GM23248 (cell line): ENCODE measurements at places on chromosomes 12 and 14. TPM values are rescaled to one million over a fixed set of nuclear protein-coding genes. Genes with fewer than 3 reads are reported as not detected.

The LPAR5 gene
- not detected in 2 replicates for polyA plus RNA-seq

The TPI1 gene
- 1,936 and 1,978 TPM in 2 replicates for polyA plus RNA-seq

DNA sequence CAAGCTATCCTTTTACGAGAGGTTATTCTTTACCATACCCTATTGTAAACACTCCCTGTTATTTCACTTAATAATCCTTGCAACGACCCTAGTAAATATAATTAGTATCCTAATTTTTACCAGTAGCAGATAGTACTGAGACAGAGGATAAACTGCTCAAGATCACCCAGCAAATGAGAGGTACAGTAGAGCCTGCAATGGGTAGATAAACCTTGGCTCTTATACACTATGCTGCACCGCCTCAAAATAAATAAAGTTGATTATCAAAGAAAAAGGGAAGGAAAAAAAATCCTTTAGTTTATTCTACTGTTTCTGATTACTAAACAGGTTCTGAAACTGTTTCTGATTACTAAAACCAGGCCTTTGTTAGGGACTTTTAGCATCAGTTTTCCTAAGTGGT is 22.5 kb downstream of the YBX3 start:
- DNase-seq, result no peak
- H3K36me3 ChIP-seq, result peaks cover 88% of the 10 kb centered on the region
- peaks cover 10% of the 10 kb centered on the region for H3K4me1 ChIP-seq
- H3K27ac ChIP-seq, result peak overlapping the region; percentile 36; the same call in 1 of the 2 replicates
- H3K27me3 ChIP-seq, result no peaks in the 10 kb centered on the region

The CLEC1B gene
- not detected in 2 replicates for polyA plus RNA-seq

DNA sequence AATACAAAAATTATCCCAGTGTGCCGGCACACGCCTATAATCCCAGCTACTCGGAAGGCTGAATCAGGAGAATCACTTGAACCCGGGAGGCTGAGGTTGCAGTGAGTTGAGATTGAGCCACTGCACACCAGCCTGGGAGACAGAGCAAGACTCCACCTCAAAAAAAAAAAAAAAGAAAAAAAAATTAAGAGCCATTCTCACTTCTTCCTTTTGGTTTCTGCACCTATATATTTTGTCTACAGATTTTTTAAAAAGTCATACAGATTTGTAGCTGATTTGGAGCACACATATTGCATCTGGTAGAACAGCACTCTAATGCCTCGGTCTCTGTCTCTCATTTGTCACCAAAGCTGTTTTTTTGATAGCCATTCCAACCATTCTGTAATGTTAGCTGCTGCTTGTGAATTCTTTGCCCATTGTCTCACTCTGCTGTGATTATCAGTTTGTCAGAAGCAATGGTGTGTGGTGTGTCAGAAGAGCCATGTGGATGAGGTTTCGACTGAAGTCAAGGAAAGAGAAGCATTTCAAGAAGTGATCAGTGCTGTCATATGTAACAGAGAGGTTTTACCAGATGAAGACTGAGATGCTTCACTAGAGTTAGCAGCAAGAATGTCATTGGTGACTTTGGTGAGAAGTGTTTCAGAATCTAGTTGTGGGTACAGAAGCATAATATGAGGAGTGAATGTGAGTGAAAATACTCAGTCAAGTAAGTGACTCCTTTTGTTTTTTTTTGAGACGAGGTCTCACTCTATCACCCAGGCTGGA is 8.7 kb upstream of the KTN1 start:
- no peaks in the 10 kb centered on the region for H3K27me3 ChIP-seq
- no peak for DNase-seq
- no peak overlapping the region for H3K27ac ChIP-seq
- H3K4me3 ChIP-seq, result no peak overlapping the region
- no peaks in the 10 kb centered on the region for H3K4me1 ChIP-seq

GRCh38 chr14:100526057-100526456 is 61.2 kb downstream of the BEGAIN start:
- no peak overlapping the region for H3K4me3 ChIP-seq
- no peaks in the 10 kb centered on the region for H3K4me1 ChIP-seq
- H3K27me3 ChIP-seq, result no peaks in the 10 kb centered on the region
- DNase-seq, result no peak
- no peak overlapping the region for H3K27ac ChIP-seq

DNA sequence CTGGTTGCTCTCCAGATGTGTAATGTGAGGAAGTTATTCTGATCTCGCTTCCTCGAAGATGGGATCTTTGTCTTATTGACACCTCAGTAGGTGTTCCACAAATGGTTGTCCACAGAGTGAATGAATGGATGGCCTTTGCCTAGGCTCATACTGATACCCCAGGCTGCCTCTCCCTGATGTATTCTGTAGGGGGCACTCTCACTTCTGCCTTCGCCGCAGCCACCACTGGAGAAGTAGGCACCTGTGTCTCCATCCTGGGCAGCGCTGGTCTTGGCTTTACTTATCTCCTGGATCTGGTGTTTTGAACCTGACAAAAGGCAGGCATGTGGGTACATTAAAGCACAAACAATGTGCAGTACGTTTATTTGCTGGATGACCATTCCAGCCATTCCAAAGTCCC is 82.1 kb downstream of the ZFP36L1 start:
- H3K4me1 ChIP-seq, result no peaks in the 10 kb centered on the region
- DNase-seq, result no peak
- H3K27me3 ChIP-seq, result no peaks in the 10 kb centered on the region
- no peak overlapping the region for H3K4me3 ChIP-seq

- peaks cover 8% of the 10 kb centered on the region for H3K4me1 ChIP-seq
- H3K27me3 ChIP-seq, result no peaks in the 10 kb centered on the region
- peak; percentile 19 for DNase-seq
Observed at GRCh38 chr12:25852792-25853191, 105.7 kb upstream of the RASSF8 start.

The PNP gene
- 20.8 and 24.6 TPM in 2 replicates for polyA plus RNA-seq

The BICDL1 gene
- not detected in 2 replicates for polyA plus RNA-seq

DNA sequence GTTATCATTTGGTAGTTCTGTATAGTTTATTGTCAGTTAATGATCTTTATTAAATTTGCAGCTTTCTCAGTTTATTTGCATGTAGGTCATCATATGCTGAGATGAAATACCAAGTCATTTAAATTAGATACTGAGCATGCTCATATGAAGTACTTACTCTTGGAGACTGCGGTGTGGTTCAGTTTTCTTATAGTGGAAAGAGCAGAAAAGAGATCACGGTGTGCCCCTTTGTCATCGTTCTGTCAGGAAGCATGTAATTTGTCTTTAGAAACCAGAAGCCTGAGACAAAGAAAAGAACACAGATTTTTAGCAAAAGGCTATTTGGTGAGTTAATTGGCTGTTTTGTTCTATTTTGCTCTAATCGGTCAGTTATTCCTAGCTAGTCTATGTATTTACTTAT is 75.6 kb downstream of the PLEKHA5 start:
- no peaks in the 10 kb centered on the region for H3K36me3 ChIP-seq
- H3K27me3 ChIP-seq, result no peaks in the 10 kb centered on the region
- peak overlapping the region; percentile 79 for H3K4me3 ChIP-seq

The RNASE7 gene
- polyA plus RNA-seq, result not detected in 2 replicates

GRCh38 chr12:41510470-41510869 is 322.4 kb downstream of the PDZRN4 start:
- no peaks in the 10 kb centered on the region for H3K36me3 ChIP-seq
- H3K27me3 ChIP-seq, result peaks cover 16% of the 10 kb centered on the region
- no peak overlapping the region for H3K4me3 ChIP-seq
- H3K27ac ChIP-seq, result no peak overlapping the region

- peak overlapping the region; percentile 36; the same call in 1 of the 2 replicates for H3K27ac ChIP-seq
- DNase-seq, result peak; percentile 70
- H3K27me3 ChIP-seq, result no peaks in the 10 kb centered on the region
- no peaks in the 10 kb centered on the region for H3K36me3 ChIP-seq
- H3K4me1 ChIP-seq, result peaks cover 44% of the 10 kb centered on the region
- no peak overlapping the region for H3K4me3 ChIP-seq
Observed at GRCh38 chr12:116528065-116528464, 31.1 kb upstream of the MAP1LC3B2 start.

DNA sequence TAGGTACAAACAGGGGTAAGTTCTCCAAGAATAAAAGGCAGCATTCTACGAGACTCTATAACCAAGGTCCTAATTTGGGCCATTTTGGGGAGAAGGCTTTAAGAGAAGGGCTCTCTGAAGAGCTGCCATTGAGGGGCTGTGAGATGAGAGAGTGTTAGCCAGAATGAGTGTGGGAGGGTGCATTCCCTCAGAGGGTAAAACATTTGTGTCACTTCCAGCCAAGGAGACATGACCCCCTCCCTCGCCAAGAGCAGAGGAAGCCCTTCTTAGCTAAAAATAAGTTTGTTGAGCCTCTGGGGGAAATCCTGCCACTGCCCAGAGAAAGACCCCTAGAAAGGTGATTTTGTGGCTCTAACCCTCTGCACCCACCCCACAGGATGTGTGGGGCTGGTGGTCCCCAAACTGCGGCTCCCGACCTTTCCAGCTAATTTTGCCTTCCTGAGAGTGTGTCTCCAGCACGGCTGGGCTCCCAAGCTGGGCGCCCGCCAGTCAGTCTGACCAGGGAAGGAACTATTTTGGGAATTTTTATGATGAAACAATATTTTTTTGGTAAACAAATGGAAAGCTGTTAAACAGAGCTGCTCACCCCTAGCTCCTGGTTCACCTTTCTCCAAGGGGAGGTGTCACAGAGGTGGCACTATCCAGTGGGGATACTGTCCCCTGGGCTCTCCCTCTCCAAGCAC is 65.9 kb upstream of the JDP2 start:
- peaks cover 9% of the 10 kb centered on the region; the same call in 1 of the 2 replicates for H3K27me3 ChIP-seq
- H3K36me3 ChIP-seq, result no peaks in the 10 kb centered on the region
- H3K4me1 ChIP-seq, result peaks cover 19% of the 10 kb centered on the region
- peak; percentile 73 for DNase-seq

DNA sequence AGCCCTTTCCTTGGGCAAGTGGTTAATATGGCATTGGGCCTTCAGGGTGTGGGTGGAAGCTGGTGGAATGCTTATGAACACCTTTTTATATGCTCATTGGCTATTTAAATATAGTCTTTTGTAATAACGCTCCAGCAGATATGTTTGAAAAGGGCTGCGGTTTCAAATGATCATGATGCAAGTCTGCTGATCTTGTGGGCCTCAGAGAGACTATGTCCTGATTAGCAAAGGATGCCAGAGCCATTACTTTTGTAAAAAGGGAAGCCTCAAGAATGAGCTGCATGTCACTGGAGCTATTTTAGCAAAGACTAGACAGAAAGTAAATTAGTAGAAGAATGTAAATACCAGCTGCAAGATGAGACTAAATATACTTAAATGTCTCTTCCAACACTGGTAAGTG is 200.5 kb downstream of the GXYLT1 start:
- no peak for DNase-seq
- H3K4me3 ChIP-seq, result no peak overlapping the region
- no peaks in the 10 kb centered on the region for H3K4me1 ChIP-seq
- H3K36me3 ChIP-seq, result no peaks in the 10 kb centered on the region
- H3K27ac ChIP-seq, result no peak overlapping the region

GRCh38 chr12:9365296-9365695 is 157.1 kb upstream of the PZP start:
- H3K27ac ChIP-seq, result peak overlapping the region; percentile 6; the same call in 1 of the 2 replicates
- H3K4me3 ChIP-seq, result peak overlapping the region; percentile 61; the same call in 1 of the 2 replicates
- no peaks in the 10 kb centered on the region for H3K4me1 ChIP-seq
- H3K27me3 ChIP-seq, result peaks cover 11% of the 10 kb centered on the region
